GM23338 (cell line): ENCODE measurements at places on chromosomes 6 and 20.

GRCh38 chr6:73612611-73613010, 41.2 kb downstream of the SLC17A5 start:
- no peak for DNase-seq

- no peak for DNase-seq
These were observed 207.9 kb upstream of the EYA4 start for GRCh38 chr6:133033263-133033662.

- DNase-seq, result no peak
These were observed 155.2 kb downstream of the SCML4 start for GRCh38 chr6:107668743-107669474.

DNA sequence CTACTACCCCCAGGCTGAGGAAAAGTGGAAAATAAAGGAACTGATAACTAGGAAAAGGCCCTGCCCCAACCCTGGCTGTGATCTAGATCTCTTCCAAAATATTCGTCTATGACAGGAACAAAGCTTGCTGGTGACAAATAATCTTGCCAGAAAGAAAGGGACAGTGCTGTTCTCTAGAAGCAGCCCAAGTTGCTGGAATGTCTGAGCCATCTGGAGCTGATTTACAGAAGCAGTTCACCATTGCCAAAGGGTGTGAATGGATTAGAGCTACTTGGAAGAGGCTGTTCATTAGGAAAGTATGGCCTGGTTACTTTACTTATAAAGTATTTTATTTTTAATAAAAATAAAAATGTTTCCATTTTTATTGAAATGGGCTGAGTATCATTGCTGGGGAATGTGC, 146.3 kb downstream of the EPM2A start:
- no peak for DNase-seq

DNA sequence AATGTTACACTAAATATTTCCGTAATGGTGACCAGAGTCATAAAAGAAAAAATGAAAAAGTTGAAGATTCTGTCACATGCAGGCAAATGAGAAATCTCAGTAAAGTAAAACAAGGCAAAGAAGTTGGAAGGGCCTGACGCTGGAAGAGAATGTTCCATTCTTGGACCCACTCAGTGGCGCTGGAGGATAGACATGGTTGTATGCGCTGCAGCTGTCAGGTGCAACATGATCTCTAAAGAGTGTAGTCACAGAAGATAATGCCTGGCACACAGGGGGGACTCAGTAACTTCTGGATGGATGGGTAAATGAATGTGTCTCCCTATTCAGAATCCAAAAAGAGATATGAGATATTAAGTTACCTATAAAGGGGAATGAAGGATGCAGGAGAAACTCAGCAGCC, 116.3 kb downstream of the FAXC start:
- no peak for DNase-seq

- no peak for DNase-seq
These were observed 40.5 kb downstream of the CFAP61 start for GRCh38 chr20:20092827-20093226.

GRCh38 chr6:18595774-18596530, 208.8 kb downstream of the RNF144B start:
- DNase-seq, result peak; percentile 93

GRCh38 chr20:19713822-19714578, 44.1 kb upstream of the RIN2 start:
- no peak for DNase-seq

DNA sequence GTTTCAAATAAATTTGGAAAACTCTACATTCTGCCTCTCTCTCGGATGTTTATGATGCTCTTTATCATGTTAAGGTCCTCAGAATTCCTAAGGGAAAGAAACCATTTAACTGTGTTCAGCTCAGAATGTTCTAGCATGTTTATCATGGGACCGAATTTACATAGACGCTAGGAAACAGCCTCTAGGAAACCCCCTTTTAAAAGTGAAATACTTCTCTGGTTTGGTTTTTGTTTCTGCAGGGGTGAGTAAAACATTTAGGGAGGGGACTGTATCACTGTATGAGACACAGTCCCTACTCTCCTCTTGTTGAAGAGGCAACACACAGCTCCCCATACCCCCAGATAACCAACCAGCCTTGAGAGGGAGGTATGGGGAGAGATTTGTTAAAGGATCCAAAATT, 267.6 kb upstream of the SUPT3H start:
- no peak for DNase-seq

GRCh38 chr6:136180704-136181511, 69.2 kb downstream of the MTFR2 start:
- no peak for DNase-seq

GRCh38 chr20:18057101-18057993, at the start of gene OVOL2:
Gene OVOL2 (minus strand): TSS chr20:18057916. CDS start chr20:18057634, 282 bp downstream.
- peak; percentile 90 for DNase-seq

DNA sequence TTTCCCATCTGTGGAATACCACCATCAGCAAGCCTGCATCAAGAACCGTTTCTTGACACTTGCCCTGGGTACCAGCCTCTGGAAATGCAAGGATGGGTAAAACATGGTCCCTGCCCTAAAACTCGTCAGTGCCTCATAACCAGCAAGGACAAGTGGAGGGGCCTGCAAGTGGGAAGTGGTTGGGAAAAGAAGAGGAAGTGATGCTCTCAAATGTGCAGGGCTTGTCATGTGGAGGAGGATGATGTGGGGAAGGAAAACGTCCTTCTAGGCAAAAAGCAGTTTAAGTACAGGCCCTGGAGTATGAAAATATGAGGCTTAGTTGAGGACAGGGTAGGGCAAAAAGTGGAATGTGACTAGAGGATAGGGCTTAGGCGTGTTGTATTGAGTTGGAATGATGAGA, 19.0 kb downstream of the RREB1 start:
- DNase-seq, result no peak

GRCh38 chr20:20253744-20254330, 114.1 kb upstream of the INSM1 start:
- DNase-seq, result no peak

- DNase-seq, result no peak
These were observed 204.9 kb downstream of the FOXA2 start for GRCh38 chr20:22379472-22379871.

- no peak for DNase-seq
These were observed 19.5 kb downstream of the PANK2 start for GRCh38 chr20:3908667-3909066.

DNA sequence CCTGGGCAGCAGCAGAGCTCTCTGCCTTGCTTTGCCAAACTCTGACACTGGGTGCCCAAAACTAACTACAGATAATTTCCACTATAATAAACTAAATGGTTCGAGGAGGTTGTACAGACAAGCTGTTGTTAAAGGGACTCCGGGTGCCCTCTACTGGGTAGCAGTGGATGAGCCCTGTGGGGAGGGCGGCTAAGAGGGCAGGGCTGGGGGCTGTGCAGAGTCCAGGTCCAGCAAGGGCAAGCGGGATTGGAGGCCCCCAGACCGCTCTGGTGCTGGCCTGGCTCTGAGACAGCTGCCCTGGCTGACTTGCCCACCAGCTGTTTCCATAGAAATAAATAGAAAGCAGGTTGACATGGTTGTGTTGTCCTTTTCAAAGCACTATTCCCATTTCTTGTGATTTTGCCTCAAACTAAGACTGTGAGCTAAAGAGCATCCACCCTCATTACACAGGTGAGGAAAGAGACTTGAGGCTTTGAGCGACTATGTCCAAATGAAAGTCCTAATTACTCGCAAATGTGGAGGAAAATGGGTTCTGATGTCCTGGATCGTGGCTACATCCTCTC, 167.6 kb upstream of the CST7 start:
- DNase-seq, result peak; percentile 44

DNA sequence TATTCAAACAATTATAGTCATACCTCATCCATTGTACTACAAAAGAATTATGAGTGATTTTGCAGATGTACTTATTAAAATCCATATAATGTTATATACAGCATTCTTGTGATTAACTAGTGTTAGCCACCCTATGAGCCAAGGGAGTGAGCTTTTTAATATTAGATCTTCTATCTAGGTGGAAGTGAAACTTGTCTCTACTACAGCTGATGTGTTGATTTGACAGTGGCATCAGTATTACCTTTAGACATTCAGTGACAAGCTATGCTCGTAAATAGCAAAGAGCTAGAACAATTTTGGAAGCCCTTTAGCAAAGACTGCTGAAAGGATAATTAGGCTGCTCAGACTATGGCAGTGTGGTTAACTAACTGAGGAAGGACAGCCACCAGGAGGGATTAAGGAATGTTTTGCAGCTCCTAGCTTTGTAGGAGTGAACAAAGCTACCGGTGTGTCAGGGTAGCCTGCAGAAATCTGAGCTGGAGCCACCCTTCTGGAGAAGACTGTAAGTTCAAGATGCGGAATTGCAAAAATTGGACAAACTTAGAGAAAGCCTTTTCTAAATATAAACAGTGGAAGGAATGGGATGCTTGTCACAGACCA, 73.7 kb downstream of the AFG1L start:
- no peak for DNase-seq

GRCh38 chr6:143221698-143222097, 161.0 kb downstream of the AIG1 start:
- DNase-seq, result no peak

GRCh38 chr6:31687321-31687720, 6.5 kb upstream of the LY6G5C start:
- DNase-seq, result no peak

DNA sequence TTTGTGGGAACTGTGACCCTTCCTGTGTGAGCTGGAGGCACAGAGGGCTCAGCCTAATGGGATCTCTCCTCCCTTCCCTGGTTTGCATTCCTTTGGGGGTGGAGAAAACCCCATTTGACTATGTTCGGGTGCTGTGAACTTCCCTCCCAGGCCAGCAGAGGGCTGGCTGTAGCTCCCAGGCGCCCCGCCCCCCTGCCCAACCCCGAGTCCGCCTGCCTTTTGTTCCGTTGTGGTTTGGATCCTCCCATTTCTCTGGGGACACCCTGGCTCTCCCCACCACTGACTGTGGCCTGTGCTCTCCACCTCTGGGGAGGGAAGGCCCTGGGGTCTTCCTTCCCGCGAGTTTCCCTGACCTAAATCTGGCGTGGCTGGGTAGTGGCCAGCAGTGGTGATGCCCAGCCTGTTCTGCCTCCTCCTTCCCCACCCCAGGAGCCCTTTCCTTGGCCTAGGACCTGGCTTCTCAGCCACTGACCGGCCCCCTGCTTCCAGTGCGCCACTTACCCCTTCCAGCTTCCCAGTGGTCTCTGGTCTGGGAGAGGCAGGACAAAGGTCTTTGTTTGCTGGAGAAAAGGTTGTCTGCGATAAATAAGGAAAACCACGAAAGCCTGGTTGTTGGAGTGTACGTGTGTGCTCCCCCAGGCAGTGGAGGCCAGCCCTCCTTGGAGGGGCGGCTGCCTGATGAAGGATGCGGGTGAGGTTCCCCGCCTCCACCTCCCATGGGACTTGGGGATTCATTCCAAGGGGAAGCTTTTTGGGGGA, 4.9 kb downstream of the VEGFA start:
- peak; percentile 96 for DNase-seq

DNA sequence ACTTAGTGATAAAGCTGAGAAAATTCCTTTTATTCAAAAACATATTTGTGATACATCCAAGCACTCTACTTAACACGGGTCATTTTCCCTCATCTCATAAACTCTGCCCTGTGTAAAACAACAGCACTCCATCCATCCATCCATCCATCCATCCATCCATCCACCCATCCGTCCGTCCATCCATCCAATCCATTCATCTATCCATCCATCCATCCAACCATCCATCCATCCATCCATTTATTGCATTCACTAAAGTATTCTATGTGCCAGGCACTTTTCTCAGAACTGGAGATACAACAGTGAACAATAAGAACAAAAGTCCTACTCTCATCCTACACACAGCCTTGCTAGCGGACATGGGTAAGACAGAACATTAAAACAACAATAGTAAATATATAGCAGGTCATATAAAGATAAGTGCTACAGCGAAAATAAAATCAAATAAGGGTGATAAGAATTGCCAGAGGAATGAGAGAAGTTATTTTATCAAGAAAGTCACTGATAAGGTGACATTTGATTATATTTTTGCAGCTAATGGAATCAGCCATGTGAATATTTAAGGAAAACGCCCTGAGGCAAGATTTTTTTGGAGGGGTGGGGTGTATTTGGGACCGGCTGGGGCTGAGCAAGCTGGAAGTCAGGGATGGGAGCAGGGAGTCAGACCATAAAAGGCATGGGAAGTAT, 78.2 kb downstream of the ADAT2 start:
- DNase-seq, result no peak

- DNase-seq, result no peak
These were observed 36.2 kb downstream of the RSPO4 start for GRCh38 chr20:965956-966355.

DNA sequence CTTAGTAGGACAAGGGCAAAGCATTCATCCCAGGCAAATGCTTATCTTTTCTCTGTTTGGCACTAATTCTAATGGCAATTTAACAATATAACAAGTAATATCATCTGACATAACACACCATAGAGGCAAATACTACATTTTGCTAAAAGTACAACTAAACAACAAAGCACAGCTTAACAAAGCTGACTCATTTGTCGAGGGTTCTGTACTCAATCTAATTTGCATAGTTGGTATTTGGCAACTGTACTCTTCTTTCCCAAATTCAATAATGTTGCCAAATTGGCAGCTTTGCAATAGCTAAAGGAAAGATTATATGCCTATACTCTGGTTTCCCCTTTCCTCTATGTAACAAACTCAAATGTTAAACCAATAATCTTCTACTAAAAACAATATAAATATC, 461.0 kb downstream of the PKHD1 start:
- DNase-seq, result no peak

GRCh38 chr6:57432157-57432556, 114.7 kb downstream of the PRIM2 start:
- DNase-seq, result no peak

- DNase-seq, result peak; percentile 30
These were observed 6.9 kb downstream of the VGLL2 start for GRCh38 chr6:117272032-117272866.

GRCh38 chr6:42745083-42745639, 742 bp downstream of the TBCC start:
- peak; percentile 45 for DNase-seq

- DNase-seq, result no peak
These were observed 24.5 kb downstream of the SLC13A3 start for GRCh38 chr20:46626758-46627157.

GRCh38 chr6:106979435-106979884, 4.9 kb upstream of the CD24 start:
- DNase-seq, result peak; percentile 97

- peak; percentile 41 for DNase-seq
These were observed 230.5 kb downstream of the ZMYND8 start for GRCh38 chr20:47125758-47126591.

- DNase-seq, result no peak
These were observed 3.1 kb downstream of the STXBP5 start for GRCh38 chr6:147207351-147207750.

DNA sequence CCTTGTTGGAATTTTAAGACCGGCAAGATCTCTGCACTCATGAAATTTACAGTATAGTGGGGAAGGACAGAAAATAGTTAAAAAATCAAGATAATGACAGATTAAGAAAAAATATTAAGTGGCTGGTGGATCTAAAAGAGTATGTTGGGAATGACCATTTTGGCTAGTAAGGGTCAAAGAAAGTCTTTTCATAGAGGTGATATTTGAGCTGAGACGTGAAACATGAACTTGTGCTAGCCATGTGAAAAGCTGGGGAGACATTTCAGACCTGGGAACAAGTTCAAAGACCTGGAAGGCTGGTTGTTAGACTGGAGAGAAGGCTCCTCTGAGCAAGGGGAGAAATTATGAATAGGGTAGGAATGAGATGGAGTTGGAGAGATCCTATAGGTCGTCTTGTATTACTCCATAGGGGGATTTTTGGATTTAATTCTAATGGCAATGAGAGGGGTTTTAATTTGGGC, 4.7 kb downstream of the BICRAL start:
- DNase-seq, result no peak

- peak; percentile 28 for DNase-seq
These were observed 995 bp downstream of the ZFP64 start for GRCh38 chr20:52190437-52191131.

GRCh38 chr6:157020398-157020797, 243.2 kb downstream of the ARID1B start:
- DNase-seq, result no peak

GRCh38 chr6:13280254-13280653, 48.1 kb downstream of the TBC1D7 start:
- no peak for DNase-seq
